ENCODE measurements at places on chromosomes 16 and 17.

- no peak for DNase-seq
Measured at GRCh38 chr17:32269377-32269776, 3.7 kb downstream of the RHBDL3 start.

- DNase-seq, result no peak
Measured at GRCh38 chr16:68711421-68712139, 25.5 kb upstream of the CDH1 start.

- no peak for DNase-seq
Measured at GRCh38 chr17:73482894-73483293, 161.4 kb downstream of the SDK2 start.

DNA sequence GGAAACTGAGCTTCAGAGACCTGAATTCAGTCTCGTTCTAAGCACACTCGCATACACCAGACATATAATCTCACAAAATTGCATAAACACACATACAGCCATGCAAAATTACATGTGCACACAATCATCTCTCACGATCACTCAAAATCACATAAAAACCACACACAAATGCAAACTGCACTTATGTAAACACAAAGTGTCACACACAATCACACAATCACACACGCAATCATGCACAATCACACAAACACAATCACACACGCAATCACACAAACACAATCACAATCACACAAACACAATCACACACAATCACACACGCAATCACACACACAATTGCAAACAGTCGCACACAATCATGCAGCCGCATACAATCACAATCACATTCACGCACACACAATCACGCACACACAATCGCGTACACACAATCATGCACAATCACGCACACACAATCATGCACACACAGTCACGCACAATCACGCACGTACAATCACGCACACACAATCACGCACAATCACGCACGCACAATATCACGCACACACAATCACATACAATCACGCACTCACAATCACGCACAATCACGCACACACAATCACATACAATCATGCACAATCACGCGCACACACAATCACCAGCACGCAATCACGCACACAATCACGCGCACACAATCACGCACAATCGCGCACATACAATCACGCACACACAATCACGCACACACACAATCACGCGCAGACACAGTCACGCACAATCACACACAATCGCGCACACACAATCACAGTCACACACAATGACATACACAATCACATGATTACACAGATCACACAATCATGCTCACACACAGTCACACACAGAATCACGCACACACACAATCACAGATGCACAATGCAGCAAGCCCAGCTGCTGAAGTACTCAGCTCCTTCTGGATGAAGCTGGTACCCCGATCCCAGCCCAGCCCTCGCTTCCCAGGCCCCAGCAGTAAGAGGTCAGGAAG is 45.6 kb downstream of the ZDHHC7 start:
- no peak for DNase-seq

DNA sequence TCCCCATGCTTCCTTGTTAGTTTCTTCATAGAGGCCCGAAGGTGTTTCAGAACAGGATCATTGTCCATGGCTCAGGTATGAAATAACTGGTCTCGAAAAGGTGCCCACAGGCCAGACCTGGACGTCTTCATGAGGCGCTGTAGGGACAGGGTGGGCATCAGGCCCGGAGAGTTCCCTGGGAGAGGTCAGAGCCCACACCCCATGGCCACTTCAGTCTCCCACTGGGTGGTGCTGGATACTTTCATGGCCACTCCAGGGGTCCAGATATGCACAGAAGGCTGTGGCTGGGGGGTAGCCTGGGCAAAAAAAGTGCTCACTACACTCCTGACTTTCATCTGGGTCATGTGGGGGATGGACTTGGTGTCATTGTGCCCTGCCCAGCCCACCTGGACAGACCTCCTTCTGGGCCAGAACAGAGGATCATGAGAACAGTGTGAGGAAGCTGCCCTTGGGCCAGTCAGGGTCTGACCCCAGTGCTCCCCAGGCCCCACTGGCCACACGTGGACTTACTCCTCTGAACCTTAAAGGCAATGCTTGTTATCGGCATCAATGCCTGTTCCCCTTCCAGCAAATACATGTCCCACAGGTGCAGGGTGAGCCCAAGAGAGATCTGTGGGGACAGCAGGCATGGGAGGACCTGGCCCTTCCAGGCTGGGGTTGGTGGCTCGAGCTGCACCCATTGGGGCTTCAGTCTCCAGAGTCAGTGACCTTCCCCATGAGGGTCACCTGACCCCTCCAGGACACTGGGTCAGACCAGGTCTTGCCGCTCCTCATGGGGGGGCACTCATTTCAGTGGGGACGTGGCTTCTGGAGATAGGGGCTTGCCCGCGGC is 36.9 kb downstream of the LGALS9 start:
- no peak for DNase-seq

- no peak for DNase-seq
Measured at GRCh38 chr17:48747445-48748363, 19.2 kb upstream of the HOXB13 start.

DNA sequence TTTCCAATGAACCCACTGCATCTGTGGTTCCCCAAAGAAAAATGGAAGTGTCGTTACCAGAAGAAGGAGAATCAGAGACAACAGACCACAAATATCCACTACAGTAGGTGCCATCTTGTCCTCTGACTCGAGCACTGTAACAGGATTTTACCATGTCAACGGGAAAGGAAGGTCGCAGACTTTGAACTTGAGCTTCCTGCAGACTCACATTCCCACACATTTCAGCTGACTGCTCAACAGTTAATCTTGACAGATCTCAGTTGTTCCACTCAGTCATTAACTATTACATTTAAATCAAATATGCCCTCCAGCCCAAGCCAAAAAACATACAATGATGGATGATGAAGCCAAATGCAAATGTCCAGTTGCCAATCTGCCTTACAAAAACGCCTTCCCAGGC is 37.0 kb downstream of the GAS7 start:
- no peak for DNase-seq

DNA sequence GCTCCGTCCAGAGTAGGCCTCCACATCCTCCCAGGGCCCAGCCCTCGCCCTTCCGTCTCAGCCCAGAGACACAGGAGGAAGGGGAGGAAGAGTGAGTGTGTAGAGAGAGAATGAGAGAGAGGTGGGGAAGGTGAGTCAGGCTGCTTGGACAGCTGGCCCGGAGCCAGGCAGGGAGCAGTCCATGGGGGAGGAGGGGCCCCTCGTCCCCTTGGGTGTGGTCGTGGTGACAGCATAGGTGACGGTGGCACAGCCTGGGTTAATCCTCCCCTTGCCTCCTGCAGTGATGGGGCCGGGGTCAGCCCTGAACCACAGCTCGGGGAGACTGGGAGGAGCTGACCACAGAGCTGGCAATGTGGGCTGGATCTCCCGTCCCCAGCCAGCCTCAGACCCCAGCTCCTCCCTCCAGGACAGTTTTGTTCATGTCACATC is 36.5 kb downstream of the FA2H start:
- no peak for DNase-seq

GRCh38 chr17:31916491-31917064 is 15.1 kb upstream of the UTP6 start:
- DNase-seq, result no peak

DNA sequence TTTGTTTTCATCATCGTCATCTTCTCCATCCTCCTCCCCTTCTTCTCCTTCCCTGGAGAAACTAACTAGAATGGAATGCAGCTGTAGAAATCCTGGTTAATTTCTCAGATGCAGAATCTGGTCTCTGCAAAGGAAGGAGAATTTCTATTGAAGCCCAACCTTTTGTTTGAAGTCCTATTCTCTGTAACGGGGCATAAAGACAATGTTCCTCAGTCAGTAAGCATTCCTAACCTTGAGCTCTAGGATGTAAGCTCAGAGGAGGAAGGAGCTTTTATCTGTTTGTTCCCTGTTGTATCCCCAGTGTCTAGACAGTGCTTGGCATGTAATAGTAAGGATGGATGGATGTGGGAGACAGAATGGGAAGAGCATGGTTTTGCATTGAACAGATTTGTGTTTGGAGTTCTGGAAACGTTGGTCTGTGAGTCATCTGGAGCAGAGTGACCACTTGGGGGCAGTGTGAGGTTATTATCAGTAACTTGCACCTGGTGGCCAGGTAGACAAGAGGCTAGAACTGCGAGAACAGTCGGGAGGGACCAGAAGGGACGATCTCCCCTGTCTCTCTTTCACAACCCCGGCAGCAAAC is 363.7 kb downstream of the SNX29 start:
- DNase-seq, result peak; percentile 48

GRCh38 chr16:9527976-9528375 is 436.5 kb downstream of the HAPSTR1 start:
- no peak for DNase-seq

GRCh38 chr16:75287708-75288107 is 36.3 kb upstream of the BCAR1 start:
- DNase-seq, result no peak

- DNase-seq, result peak; percentile 81
Measured at GRCh38 chr16:48300391-48300856, 53.1 kb upstream of the ABCC11 start.

DNA sequence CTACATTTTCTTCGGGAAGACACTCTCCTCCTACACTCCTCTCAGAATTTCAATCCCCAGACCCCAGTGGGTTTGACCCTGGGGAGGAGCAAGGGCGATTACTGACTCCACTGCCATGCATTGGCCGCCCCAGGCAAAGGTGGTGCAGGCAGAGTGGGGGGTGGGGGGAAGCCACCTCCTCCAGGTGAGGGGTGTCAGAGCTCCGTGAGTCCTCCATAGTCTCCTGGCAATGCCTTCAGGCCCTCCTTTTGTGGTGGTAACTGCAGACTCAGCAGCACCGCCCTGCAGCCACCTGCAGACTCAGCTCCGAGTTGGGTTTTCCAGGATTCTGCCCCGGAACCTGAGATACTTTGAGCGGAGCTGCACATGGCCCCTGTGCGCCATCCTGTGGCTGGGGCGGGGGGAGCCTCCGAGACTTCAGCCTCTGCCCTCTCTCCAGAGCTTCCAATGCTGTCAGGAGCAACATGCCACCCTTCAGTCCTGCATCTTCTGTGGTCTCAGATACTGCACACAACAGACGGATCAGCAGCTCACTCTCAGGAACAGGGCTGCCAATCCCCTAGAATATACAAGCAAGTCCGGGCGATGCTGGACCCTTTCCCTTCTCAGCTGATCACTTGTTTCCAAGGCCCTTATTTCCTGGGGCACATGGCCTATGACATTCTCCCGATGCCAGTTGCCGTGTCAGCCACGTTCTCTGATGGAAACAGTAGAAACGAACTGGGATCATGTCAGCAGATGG is 2.4 kb upstream of the SLC47A2 start:
- no peak for DNase-seq

GRCh38 chr17:19676896-19677295 is 28.3 kb downstream of the ALDH3A2 start:
- no peak for DNase-seq

DNA sequence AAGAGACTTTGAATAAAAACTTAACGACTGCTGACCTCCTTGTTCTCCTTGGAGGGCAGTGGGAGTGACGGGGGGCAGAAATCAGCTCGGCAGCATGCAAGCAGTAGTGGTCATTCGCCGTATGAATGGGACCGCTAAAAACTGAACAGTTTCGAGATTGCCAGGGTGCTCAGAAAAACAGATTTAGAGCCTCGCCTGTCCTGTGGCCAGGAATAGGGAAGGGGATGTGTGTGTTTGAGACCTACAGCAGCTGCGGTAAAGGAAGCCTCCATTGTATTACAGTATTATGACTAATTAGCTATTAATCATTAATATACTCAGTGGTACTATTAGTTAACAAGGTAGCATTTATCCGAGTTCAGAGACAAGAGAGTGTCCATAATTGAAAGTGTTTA is 670 bp upstream of the ZNF652 start:
- DNase-seq, result no peak

- DNase-seq, result no peak
Measured at GRCh38 chr16:57797526-57798266, 4.6 kb downstream of the KIFC3 start.

GRCh38 chr17:17579691-17580090 is 11.8 kb downstream of the PEMT start:
- DNase-seq, result no peak

DNA sequence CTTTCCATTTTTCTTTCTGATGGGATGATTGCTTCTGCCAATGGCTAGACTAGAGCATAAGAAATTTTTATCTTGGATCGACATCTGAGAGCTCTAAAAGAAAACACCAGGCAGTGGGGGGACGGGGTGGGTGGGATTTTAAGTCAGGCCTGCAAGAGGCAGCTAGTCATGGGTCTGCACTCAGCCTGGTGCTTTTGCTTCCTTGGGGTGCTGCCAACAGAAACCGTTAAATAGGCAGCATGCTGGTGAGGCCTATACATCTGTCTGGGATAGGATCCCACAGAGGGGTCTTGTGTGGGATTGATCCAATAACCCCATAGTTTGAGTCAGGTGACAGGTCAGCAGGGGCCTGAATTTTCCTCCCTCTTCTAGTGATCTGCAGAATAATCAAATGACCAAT is 26.9 kb downstream of the ZNRF1 start:
- DNase-seq, result no peak

Measured in fibroblast of skin of left quadriceps (primary cell).